ENCODE measurements at places on chromosomes 16 and 17.
A peak's percentile ranks its signal among the peaks of the same experiment; 100 is the strongest.

DNA sequence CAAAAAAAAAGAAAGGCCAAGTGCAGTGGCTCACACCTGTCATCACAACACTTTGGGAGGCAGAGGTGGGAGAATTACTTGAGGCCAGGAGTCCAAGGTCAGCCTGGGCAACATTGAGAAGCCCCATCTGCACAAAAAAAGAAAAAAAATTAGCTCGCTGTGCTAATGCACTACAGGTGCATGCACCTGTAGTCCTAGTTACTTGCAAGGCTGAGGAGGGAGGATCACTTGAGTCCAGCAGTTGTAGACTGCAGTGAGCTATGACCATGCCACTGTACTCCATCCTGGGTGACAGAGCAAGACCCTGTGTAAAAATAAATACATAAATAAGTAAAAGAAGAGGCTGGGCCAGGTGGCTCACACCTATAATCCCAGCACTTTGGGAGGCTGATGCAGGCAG is 39.7 kb downstream of the DCAKD start:
- no peak for DNase-seq

DNA sequence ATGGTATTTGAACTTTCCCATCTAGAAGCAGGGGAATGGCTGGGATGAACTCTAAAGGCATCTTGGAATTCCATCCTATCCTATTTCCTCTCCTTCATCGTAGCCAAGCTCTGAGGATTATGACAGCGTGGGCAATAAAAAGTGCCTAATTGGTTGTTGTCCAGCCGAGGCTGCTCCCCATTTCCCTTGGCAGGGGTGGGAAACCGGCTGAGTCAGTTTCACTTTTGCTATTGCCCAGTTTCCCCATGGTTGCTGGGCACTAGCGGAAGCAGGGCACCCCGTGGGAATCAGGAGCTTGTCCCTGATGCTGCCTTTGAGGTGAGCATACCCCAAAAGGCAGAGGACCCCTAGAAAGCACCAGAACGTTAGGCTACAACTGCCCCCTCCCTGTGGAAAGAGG is 13.8 kb upstream of the SP2 start:
- DNase-seq = no peak

DNA sequence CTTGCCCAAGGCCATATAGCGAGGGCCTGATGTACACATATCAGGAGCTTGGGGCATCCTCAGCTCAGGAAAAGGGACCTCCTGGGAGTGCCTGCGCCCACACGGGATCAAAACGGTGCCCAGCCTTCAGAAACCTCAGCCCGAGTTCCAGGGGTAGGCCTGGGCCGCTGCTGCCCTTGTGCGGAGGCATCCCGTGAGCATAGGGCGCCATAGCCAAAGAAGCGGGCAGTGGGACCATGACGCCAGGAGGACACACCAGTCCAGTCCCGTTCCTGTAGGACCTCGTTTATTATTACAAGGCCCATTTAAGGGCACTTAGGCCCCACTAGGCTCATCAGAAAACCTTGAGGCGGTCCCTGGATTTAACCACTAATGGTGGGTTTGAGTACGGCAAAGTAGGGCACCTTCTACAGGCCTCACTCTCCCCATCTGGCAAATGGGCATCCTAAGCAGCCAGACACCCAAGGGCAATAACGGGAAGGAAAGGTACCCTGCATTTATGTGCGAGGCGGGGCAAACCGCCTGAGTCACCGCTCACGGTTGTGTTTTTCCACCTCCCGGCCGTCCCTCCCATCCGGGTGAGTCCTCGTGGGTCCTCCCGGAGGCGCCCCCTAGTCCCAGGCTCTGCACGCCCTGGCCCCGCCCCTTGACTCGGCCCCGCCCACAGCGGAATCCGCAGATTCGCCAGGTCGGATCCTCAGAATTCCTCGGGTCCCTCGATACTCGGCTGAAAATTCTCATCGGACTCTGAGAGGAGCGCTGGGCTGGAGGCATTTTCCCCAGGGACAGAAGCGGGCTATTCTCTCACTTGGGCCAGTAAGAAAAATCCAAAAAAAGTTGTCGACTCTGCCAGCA is 726 bp upstream of the SETD1A start:
- peak; percentile 89 for DNase-seq

GRCh38 chr17:50052822-50053653 is 2.9 kb upstream of the ITGA3 start:
- no peak for DNase-seq

DNA sequence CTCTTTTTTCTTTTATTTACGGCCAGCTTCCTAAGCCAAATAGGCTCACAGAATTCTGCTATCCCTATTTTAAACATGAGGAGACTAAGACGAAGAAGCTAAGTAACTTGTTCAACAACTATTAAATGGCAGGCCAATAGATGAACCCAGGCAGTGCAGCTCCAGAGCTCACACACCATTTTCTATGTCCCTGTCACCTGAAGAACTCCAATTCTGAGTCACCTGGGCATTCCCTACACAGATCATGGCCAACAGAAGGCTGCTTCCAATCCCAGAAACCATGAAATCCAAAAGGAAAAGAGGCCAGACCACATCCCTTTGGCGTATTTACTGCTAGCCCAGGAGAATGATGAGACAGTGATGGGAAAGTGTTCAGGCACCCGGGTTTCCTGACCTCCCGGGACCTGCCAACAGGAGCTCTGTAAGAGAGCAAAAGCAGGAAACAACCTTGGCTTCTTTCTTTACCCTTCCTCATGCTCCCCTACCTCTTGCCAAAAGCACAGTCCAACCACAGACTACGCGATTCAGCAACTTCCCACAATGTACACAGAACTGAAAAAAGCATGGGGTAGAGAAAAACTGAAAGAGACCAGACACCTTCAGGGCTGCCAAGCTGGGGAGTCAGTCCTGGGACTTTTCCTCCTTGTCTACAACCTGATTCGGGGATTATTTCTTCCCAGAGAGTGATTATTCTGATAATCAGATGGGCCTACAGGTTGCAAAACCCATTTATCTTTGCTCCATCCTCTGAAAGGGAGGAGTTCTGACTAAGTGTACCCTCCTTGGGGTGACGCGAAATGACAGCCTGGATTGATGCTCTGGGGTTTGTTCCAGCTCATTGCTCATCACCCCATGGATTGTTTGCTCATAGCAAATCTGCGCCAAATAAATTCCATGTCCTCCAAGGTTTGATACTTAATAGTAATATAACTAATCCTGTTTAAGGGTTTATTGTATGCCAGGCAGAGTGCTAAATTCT is 47.8 kb upstream of the HAS3 start:
- DNase-seq = peak; percentile 93

DNA sequence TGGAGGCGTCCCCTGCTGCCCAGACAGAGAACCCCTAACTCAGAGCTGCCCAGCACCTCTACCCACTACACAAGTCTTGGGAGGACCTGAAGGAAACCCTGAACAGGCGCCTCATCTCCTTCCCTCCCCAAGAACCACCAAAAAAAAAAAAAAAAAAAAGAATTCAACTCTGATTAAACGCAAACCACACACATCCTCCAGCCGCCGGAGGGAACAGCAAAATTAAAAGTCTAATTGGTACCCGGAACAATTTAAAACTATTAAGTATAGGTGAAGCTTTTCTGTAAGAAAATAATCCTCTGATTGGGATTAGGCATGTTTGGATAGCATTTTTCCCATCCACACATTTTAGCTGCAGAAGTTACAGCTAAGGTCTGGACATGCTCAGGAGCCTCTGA is 202.7 kb downstream of the ZNF423 start:
- DNase-seq = no peak

- peak; percentile 15 for DNase-seq
Observed at GRCh38 chr17:37608351-37609169, 658 bp downstream of the SYNRG start.

DNA sequence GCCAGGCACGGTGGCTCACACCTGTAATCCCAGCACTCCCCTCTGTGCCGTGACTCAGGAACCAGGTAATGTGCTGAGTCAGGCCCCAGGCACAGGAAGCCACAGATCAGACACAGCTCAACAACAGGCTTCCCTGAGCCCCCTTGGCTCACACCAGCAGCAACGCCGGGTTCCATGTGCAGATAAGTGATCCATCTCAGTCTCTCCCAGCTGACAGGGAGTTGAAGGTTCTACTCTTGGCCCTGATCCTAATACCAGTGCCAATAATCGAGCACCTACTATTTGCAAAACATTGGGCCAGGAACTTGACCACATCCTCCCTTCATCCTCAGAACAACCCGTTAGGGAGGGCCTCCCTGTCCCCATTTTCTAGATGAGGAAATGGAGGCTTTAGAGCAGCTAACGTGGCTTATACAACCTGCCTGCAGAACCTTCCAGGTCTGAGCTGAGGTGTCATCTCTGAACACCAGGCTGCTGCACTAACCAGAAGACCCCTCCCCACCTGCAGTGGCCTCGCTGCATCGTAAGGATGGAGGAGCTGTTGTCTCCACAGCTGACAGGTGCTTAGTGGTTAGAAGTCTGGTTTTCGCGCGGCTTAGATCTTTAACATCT is 64.8 kb upstream of the AMZ2 start:
- DNase-seq = peak; percentile 47

- no peak for DNase-seq
Observed at GRCh38 chr17:80780381-80781198, 211.1 kb upstream of the CHMP6 start.

- peak; percentile 66 for DNase-seq
Observed at GRCh38 chr17:39238311-39238972, 12.7 kb upstream of the STAC2 start.

DNA sequence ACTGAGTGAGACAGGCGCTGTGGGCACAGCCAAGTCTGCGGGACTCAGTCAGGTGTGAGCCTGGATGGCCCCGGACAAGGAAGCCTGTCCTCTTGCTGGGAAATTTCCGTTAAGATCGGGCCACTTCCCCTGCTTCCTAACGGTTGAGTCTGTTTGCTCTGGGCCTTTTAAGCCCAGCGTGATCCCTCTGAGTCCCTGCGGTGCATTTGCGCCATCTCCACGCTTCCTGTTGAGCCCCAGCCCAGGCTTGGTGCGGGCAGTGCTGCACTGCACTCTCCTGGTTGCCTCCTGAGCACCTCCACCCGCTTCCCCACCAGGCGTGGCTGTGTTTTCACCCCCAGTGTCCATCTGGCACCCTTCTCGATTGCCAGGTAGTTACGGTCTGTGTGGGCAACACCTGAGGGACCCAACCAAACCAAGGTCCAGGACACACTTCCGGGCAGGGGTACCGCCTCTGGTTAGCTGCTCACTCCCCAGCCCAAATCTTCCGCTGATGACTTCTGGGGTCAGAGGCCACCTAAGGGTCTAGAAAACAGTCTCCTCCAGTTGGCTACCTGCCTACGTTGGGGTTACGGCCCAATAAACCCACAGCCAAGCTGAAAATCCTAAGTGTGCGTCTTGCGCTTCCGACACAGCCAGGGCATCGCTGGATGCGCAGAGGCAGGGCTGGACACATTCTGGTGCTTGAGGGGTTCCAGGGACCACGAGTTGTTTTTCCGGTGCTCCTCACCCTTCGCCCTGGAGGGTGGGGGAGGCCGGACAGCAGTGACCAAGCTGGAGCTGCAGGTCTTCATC is 1.4 kb upstream of the SLC25A10 start:
- DNase-seq = no peak

DNA sequence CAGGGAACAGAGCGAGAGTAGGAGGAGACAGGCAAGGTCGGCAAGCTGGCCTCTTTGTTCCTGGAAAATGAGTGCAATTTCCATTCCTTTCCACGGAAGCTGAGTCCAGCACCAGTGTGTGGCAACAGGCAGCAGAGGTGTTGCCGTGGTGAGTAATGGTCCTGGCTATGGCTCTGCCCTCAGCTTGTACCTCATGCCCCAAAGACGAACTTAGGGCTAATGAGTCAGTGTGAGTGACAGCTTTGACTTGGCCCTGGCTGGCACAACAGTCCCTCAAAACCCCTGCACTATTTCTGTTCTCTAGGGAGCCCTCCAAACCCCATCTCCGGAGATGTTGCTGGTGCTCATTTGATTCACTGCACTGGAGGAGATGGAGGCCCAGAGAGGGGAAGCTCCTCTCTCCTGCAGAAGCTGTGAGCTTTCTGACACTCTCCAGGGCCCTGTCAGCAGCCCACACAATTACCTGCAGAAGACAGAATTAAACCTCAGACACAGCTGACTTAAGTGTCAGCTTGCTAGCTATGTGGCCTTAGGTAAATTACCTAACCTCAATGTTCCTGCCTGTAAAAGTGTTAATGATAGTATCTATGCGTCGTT is 129.9 kb downstream of the TMEM132E start:
- DNase-seq = no peak

Data from RWPE1 (cell line).